Esophagus muscularis mucosa (tissue), 4 donors: ENCODE measurements at places on chromosomes 5 and 9. TPM values are rescaled to one million over a fixed set of nuclear protein-coding genes. Genes with fewer than 3 reads are reported as not detected.

Gene KIF20A
- total RNA-seq = not detected

Gene ASB6
- total RNA-seq = 13.3 TPM

DNA sequence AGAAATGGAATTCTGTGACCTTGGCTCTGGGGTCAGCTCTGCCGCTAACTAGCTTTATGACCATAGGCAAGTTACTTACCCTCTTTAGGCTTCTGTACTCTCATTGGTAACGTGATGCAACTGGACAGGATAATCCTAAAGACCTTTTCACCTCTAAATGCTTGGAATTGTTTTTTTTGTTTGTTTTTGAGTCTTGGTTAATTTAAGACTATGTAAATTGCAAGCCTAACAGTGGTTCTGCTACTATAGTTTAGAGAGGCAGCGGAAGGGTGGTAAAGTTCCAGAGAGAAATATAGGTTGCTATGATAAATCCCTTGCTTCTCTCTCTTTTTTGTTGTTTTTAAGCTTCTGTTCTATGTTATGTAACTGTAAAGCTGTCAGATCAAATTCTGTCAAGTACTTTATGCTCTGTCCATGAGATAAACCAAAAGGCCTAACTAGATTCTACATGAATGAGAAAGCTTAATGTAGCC is 17.6 kb downstream of the FAM169A start:
- no peaks in the 10 kb centered on the region for H3K4me1 ChIP-seq
- H3K36me3 ChIP-seq = no peaks in the 10 kb centered on the region
- H3K4me3 ChIP-seq = no peak overlapping the region
- no peak overlapping the region for H3K27ac ChIP-seq
- no peaks in the 10 kb centered on the region for H3K27me3 ChIP-seq
- no peak for DNase-seq

GRCh38 chr9:113057193-113057592 is 669 bp upstream of the ZFP37 start:
- peaks cover 3% of the 10 kb centered on the region for H3K27me3 ChIP-seq
- no peak for DNase-seq
- peak overlapping the region; percentile 73 for H3K27ac ChIP-seq

- H3K36me3 ChIP-seq = peaks cover 9% of the 10 kb centered on the region
- no peak for DNase-seq
- H3K4me1 ChIP-seq = peaks cover 78% of the 10 kb centered on the region
Measured at GRCh38 chr5:151151793-151152192, 5.8 kb downstream of the ANXA6 start.

GRCh38 chr5:118946138-118946800 is 42.1 kb downstream of the DTWD2 start:
- H3K27me3 ChIP-seq = no peaks in the 10 kb centered on the region
- no peaks in the 10 kb centered on the region for H3K4me1 ChIP-seq

DNA sequence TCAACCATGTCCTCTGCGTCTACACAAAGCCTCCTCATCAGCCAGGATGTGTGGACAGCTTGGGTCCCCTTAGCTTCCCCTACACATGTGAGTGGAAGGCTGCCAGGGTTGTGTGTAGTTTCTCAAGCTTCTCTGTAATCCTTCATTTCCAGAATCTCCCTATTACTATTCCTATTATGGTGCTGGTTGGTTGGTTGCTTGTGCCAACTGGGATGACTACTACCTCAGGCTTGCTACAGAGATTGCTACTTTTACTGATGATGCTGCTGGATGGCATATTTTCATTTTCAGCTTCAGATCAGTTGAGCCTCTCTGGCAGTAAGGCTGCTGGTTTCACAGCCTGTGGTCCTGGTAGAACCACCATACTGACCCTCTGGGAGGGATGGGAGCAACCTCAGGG is 39.9 kb downstream of the ATG10 start:
- H3K36me3 ChIP-seq = no peaks in the 10 kb centered on the region
- no peaks in the 10 kb centered on the region for H3K27me3 ChIP-seq
- DNase-seq = no peak

Gene PCDHGA12
- 11.9 TPM for total RNA-seq

DNA sequence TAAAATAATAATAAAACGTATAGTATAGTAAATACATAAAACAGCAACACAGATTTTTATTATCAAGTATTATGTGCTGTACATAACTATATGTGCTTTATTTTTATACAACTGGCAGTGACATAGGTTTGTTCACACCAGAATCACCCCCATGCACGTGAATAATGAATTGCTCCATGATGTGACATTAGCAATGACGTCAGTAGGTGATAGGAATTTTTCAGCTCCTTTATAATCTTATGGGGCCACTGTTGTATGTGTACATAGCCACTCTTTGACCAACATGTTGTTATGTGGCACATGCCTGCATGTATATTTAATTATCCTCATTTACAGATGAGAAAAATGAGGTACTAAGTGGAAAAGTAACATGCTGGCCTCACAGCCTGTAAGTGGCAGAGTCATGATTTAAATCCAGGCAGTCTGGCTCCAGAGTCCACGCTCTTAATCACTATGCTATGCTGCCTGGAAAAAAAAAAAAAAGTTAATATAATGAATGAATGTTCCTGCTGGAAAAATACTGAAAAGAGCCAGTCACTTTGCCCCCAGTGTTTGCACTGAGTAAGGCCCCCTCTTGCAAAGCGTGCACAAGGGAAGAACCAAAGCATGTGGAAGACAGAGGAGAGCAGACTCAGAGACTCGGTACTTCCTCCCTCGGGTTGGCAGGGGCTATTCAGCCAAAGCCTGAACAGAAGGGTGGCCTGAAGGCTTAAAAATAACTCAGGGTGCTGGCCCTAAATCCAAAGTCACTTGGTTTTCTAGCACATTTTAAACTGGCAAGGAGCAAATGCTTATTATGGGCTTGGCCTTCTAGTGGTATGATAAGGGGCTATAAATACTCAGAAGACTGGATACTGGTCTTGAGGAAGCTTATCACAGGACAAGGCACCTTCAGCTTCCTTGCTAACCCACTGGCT is 206.8 kb downstream of the GLIS3 start:
- peak; percentile 57 for DNase-seq
- H3K36me3 ChIP-seq = no peaks in the 10 kb centered on the region
- H3K27ac ChIP-seq = peak overlapping the region; percentile 28
- no peak overlapping the region for H3K4me3 ChIP-seq
- H3K4me1 ChIP-seq = peaks cover 11% of the 10 kb centered on the region

DNA sequence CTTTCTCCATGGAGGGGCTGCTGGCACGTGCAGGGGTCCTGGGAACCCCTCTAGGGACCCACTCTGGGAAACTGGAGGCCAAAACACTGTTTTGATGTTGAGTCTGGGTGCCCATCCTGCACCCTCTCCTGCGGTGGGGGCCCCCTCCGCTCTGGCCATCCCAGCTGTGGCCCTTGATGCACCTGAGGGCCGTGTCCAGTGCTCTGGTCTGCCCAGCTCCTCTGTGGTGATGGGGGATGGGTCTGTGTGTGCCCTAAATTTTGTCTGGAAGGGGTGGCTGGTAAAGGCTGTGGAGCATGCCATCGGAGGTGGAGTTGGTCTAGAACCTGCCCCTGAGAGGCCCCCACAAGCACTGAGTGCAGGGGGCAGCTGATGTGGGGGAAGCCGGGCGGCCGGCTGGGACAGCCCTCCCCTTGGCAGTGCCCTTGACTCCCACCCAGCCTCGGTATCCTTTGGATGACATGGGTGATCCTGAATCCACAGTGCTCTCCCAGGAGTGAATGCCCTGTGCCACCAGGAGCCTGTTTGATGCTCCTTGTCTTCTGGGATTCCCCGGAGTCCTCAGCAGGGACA is 26.3 kb downstream of the AHRR start:
- no peaks in the 10 kb centered on the region for H3K36me3 ChIP-seq
- H3K27me3 ChIP-seq = peaks cover 4% of the 10 kb centered on the region
- DNase-seq = peak; percentile 87
- peaks cover 3% of the 10 kb centered on the region for H3K4me1 ChIP-seq

Gene VCP
- 165 TPM for total RNA-seq

DNA sequence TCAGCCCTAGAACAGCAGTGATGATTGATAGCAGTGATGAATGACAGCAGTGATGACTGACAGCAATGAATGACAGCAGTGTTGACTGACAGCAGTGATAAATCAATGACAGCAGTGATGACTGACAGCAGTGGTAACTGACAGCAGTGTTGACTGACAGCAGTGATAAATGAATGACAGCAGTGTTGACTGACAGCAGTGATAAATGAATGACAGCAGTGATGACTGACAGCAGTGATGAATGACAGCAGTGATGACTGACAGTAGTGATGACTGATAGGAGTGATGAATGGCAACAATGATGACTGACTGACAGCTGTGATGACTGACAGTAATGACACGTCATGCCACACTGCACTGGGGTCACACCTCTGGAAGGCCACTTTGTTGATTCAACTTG is 106.8 kb downstream of the ENTREP1 start:
- H3K36me3 ChIP-seq = no peaks in the 10 kb centered on the region
- no peak for DNase-seq
- H3K27ac ChIP-seq = no peak overlapping the region
- H3K27me3 ChIP-seq = no peaks in the 10 kb centered on the region
- H3K4me1 ChIP-seq = no peaks in the 10 kb centered on the region

DNA sequence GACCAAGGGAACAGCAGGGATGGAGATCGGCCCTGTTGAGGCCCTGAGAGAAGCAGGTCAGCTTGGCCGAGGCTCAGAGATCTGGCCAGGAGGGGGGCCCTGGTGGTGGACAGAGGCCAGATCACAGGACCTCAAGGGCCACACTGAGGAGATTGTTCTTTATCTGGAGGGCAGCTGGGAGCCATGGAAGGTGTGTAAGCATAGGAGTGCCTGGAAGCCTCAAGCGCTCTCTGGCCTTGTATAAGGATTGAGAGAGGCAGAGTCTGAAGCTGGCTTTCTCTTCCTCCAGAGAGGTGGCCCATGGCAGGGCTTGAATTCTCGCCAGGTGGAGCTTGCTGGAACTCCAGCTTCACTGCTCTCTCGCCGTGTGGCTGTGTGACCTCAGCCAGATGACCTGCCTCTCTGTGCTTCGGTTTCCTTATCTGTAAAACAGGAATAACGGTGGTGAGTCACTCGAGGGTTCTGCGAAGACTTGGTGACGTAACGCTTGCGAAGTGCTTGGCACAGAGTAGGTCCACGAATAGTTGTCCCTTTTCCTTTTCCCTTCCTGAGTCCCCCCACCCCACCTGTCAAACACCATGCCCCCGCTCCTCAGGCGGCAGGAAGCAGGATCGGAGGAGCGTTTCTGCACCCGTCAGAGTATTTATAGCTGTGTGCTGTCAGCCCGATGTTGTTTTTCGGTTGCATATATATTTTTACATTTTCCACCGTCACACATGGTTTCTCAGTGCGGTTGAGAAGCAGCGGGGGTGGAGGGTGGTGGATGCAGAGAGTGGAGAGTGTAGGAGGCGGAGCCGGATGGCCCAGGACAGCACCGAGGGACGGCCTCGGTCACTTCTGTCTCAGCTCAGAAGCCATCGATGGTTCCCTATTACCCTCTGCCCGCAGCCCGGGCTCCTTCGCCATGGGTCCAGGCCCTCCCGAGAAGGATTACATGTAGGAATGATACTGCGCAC is 17.0 kb upstream of the CRB2 start:
- peak overlapping the region; percentile 29 for H3K4me3 ChIP-seq
- H3K27ac ChIP-seq = no peak overlapping the region
- H3K27me3 ChIP-seq = no peaks in the 10 kb centered on the region
- no peaks in the 10 kb centered on the region for H3K36me3 ChIP-seq
- DNase-seq = no peak

Gene NIPAL4
- 2.4 TPM for total RNA-seq
